ENCODE measurements at places on chromosomes 7 and 10. TPM values are rescaled to one million over a fixed set of nuclear protein-coding genes. Genes with fewer than 3 reads are reported as not detected.

ANKRD7 gene
- polyA plus RNA-seq: 2.0 TPM

GRCh38 chr10:112039823-112040222, 143.7 kb downstream of the GPAM start:
- H3K27me3 ChIP-seq: no peaks in the 10 kb centered on the region
- no peak for DNase-seq
- no peak overlapping the region for H3K4me3 ChIP-seq
- no peaks in the 10 kb centered on the region for H3K36me3 ChIP-seq
- no peak overlapping the region for H3K27ac ChIP-seq
- H3K4me1 ChIP-seq: no peaks in the 10 kb centered on the region

DNA sequence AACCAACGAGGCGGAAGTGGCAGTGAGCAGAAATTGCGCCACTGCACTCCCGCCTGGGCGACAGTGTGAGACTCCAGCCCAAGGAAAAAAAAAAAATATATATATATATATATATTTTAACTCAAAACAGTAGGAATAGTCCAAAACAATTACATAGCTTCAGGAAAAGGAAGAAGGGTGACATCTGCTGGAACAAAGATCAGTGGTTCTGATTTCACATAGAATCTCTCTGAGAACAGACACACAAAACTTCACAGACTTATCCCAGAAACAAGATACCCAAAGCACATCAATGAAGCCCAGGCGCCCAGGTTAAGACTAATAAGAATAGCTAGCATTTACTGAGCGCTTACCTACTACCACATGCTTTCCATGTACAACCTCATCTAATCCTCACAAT, 45.0 kb downstream of the DNMBP start:
- H3K4me1 ChIP-seq: no peaks in the 10 kb centered on the region
- H3K27me3 ChIP-seq: no peaks in the 10 kb centered on the region

- H3K4me1 ChIP-seq: peaks cover 52% of the 10 kb centered on the region
- H3K27ac ChIP-seq: no peak overlapping the region
- no peaks in the 10 kb centered on the region for H3K36me3 ChIP-seq
- H3K27me3 ChIP-seq: no peaks in the 10 kb centered on the region
- no peak overlapping the region for H3K4me3 ChIP-seq
Measured at GRCh38 chr10:35445150-35445884, 109.0 kb downstream of the CCNY start.

NEUROG3 gene
- polyA plus RNA-seq: not detected

GRCh38 chr7:117479225-117480054, at the start of gene CFTR:
Gene CFTR, plus strand, starts transcription at chr7:117480025. Its CDS starts 70 bp downstream, at chr7:117480095.
- no peak within 1 kb of the TSS for H3K27ac ChIP-seq
- no peak within 1 kb of the TSS for H3K4me3 ChIP-seq
- no peaks in the 10 kb centered on the region for H3K36me3 ChIP-seq
- DNase-seq: no peak
- H3K4me1 ChIP-seq: no peaks in the 10 kb centered on the region

HYAL4 gene
- not detected for polyA plus RNA-seq

DNA sequence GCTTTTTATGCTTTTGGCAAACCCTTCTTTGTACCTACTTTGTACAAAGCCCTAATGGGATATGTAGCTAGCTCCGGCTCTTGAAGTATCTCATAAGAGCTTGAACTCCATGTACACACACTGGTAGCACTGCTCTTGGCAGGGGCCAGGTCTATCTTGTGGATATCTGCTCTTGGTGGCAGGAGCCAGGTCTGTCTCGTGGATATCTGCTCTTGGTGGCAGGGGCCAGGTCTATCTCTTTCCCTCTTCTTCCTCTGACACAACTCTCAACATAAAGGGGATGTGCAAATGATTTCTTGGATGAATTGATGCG, 91.9 kb downstream of the WNT2 start:
- no peak overlapping the region for H3K4me3 ChIP-seq
- DNase-seq: no peak
- no peaks in the 10 kb centered on the region for H3K27me3 ChIP-seq
- no peaks in the 10 kb centered on the region for H3K4me1 ChIP-seq
- H3K27ac ChIP-seq: no peak overlapping the region

SPDYE8 gene
- not detected for polyA plus RNA-seq

Measured in adrenal gland (tissue), 19 donors.